NCI-H1092 treated with DMSO at 0.1 percent for 48 hours (cell line): ENCODE measurements at places on chromosomes 2 and 18.

DNA sequence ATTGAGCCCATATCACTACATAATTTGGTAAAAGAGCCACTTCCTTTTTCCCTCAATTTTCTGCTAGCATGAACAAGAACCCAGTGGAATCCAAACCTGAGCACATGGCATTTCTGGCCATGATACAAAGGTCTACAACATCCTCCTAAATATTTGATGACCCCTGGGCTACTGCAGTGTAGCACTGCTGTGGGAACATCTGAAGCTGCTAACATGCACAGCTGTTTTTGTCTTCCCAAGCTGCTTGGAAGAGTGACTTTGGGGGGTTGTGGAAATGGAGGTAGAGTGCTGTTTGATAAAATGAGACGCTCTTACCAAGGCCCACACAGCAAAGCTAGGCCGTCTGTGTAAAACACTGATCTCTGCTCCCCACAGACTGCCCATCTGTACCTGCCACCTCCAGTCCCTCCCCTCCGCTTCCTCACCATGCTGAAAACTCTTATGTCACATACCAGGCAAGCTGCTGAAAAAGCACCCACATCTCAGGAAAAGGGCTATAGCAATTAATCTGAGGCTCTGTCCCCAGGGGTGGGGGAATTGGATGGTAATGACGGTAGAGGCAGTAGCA is 197.2 kb upstream of the HNRNPA3 start:
- DNase-seq = no peak

GRCh38 chr2:240437861-240438809 is 2.7 kb downstream of the GPC1 start:
- DNase-seq = peak; percentile 11

GRCh38 chr18:37297106-37297505 is 268.5 kb downstream of the CELF4 start:
- DNase-seq = no peak

- no peak for DNase-seq
These were observed 130.7 kb upstream of the RNF152 start for GRCh38 chr18:62023536-62023935.

- no peak for DNase-seq
These were observed 10.2 kb downstream of the PROKR1 start for GRCh38 chr2:68653538-68653982.

DNA sequence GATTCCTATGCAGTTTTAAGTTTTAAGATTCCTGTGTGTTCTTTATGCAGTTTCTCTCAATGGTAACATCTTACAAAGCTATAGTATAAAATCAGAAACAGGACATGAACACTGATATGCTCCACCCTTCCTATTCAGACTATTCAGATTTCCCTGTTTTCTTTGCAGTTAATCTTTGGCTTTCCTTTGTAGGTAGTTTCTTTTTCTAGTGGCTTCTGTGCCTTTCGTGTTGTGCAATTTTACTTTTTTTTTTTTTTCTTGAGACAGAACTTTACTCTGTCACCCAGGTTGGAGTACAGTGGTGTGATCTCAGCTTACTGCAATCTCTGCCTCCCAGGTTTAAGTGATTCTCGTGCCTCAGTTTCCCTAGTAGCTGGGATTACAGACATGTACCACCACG is 94.9 kb upstream of the RNU4ATAC start:
- DNase-seq = no peak

- no peak for DNase-seq
These were observed 59.6 kb downstream of the CSRNP3 start for GRCh38 chr2:165529130-165529529.

DNA sequence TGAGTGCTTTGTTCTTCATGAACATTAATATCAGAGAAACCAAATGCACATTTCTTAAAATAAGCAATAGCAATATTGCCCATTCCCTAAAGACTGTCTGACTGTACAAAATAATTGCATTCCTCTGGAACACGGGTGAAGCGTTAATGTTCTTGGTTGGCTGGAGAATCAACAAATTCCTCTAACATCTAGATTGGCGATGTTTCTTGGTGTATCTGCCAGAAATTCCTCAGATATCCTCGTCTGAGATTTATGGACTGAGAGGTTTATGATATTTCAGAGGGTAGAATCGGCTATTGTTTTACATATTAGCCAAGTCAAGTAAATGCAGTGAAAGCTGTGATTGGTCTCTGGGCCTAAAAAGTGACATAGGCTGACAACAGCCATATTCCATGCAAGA is 27.1 kb upstream of the SPTBN1 start:
- DNase-seq = no peak

DNA sequence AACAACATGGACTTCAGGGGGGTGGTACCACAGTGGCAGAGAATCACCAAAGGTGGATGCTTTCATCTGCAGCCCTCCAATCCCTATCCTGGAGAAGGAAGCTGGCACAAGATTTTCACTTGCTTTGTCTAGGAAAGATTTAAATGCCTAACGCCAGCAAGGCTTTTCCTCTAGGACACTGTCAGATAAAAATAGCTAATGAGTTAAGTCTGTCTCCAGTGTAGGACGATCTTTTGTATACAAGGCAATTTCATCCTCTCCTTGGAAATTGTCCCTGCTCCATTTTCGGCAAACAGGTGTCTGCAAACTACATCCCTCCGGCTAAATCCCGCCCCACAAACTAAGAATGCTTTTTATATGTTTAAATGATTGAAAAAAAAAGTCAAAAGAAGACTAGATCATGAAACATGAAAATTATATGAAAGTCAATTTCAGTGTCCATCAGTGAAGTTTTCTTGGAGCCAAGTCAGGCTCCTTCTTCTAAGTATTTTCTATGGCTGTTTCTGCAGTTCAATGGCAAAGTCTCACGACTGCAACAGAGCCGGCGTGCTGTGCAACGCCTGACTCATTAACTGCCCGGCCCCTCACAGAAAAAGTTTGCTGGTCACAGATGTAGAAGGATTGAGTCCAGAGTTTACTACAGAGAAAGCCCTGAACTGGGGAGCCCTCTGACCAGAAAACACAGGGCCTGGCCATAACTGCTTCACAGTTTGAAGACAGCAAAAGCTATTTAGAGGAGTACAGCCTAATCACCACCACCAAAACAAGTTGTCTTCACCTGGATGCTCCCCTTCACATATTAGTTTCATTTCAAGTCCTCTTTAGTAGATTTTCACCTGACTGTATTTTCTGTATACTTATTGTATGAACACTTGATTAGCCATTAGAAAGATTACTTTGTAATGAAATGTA is 52.3 kb downstream of the PIEZO2 start:
- no peak for DNase-seq

GRCh38 chr2:54630858-54631497 is 92.5 kb upstream of the EML6 start:
- no peak for DNase-seq

DNA sequence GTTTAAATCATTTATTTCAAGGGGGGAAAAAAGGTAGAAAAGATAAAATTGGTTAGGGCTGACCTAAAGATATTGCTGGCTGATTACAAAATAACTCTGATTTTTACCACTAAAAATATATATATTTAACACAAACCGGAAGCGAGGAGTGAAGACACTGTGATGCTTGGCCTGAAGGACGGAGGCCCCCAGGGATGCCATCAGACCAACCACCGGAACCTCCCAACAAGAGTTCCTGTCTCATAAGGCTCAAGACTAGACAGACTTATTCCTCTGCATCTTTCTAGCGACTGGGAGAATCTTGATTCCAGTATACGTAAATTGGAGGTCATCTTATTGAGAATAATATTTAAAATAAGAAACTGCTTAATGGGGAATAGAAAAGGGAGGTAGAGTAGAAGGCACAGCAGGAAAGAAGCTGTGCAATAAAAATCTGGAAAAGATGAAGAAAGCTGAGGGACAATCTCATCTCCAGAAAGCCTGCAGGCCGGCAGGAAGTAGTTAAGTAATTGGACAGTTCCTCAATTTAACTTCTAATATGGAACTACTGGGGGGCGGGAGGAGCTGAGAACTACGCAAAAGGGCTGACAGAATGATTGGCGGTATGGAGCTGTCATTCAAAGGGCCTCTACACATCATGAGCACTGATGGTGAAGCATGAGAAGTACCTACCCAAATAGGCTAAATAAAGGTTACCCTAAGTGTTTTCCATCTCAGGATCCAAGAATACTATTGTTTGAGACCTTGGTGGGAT is 91.1 kb downstream of the DTNB start:
- DNase-seq = no peak

DNA sequence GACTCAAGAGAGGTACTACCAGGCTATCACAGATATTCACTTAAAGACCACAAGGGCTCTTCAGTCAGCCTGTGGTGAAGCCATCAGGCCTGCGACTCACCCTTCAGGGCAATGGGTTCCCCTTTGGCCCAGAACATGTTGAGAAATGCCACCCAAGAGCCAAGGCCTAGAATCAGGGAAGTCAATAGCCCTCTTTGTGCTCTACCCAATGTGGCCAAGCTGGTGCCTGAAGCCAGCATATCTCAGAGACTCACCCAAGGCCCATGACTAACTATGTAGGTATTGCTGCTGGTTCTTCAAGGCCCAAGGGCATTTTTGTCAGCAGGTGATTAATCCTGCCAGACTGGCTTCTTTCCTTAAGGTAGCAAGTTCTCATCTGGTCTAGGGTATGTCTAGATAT is 338.9 kb upstream of the SETBP1 start:
- DNase-seq = no peak

DNA sequence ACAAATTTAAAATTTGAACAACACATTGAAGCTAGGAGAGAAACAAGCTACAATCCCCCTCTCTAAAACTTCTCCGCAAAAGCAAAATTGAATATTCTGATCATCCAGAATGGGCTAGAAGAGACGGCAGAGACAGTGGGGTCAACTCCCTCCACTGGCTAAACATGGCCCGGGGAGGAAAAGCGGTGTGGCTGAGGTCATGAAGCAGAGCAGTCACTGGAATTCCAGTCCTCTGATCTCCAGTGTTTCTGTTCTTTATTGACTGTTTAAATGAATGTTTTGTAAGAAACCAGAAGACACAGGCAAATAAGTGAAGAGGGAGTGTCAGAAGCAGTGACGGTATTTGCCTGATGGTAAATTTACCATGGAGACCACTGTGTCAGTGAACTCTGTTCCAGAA is 116.2 kb downstream of the GAREM1 start:
- DNase-seq = no peak

DNA sequence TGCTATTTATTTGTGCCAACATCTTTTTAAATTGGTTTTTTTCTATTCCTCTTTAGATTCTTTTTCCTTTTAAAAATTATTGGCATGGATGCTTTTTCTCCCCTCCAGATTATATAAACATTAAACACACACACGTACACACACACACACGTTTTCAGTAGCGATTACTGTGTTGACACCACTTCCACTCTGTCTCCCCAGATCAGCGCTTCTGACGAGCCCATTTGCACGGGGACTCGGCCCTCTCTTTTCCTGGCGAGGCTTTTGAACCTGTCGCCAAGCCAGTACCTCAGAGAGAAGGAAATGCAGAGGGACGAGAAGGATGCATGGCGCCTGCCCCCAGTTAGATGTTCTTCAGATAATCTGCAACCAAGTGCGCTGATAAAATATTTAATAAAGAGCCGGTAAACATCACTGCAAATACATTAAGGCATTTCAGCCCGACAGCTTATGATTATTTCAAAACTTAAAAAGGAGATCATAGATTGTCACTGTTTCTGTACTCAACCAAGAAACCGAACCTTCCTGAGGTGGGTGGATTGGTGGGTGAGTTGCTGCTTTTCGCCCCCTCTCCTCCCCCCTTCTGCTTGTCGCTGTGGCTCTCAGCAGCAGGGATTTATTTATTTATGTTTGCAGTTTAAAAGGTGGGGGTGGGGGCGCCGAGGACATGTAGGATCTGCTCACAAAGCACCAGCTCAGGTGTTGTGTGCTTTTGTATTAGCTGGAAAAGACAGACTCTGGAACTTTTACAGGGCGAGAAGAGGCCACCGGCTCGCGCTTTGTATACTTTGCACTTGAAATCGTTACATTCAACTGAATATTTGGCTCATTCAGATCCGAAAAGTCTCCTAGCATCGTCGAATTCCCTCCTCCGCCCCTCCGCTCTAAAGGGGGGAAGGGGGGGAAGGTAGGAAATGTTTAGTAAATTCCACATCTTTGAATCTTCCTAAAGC is 787 bp upstream of the TBR1 start:
- peak; percentile 69 for DNase-seq

GRCh38 chr2:180892091-180892490 is 88.3 kb upstream of the UBE2E3 start:
- DNase-seq = no peak

- no peak for DNase-seq
These were observed 22.5 kb downstream of the STAT4 start for GRCh38 chr2:191128172-191128910.

DNA sequence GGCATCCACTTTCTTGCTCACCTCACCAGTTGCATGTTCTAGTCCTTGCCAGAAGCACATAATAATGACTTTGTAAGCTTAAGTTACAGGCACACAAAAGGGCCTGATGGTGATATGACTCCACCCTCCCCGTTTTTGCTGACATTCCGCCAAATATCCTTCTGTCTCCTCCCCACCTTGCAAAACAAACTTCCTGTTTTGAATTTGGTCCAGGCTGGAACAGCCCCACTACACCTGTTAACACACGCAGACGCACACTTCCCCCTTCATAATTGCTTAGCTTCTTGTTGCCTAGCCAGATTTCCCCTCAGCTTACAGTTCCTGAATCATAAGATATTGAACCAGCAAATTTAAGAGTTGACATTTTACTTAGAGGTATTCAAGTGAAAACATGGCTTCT is at the start of gene MGAT5:
TSS of gene MGAT5 (plus strand) at position 269 of the 400 bp plus-strand sequence. CDS start 332 bp downstream, outside the sequence.
- DNase-seq = peak; percentile 91

- no peak for DNase-seq
These were observed 105.3 kb upstream of the ANKRD30BL start for GRCh38 chr2:132267105-132267497.

DNA sequence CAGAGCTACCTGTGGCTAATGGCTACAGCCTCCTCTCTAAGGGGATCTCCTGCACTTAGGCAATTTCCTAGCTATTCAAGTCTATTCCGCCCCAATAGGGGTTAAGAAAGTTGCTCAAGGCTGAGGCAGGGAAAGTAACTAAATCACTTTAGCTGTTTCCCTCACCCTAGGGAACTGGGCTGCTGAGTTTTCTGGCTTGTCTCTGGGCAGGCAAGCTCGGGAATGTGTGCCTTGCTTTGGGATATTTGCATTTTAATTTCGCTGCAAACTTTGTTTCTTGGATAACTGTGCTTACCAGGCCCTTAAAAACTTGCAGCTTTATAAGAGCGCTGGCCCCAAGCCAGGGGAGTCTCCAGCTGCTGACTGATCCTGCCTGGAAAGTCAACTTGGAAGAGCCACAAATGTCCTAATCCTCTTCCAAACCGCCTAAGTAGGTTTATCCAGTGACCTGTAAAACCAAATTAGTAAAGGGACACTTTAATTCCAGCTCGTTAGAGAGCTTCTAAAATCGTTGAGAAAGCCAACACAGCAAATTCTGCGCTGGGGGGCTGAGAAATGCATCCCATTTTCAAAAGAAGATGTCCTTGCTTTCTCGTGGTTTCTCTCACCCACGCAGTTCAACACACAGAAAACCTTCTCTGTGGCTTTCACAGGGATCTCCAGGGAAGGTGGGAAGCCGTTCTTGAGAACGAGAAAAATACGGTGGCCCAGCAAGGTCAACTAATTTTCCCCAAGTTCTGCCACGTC is 59.5 kb upstream of the SP3 start:
- no peak for DNase-seq

DNA sequence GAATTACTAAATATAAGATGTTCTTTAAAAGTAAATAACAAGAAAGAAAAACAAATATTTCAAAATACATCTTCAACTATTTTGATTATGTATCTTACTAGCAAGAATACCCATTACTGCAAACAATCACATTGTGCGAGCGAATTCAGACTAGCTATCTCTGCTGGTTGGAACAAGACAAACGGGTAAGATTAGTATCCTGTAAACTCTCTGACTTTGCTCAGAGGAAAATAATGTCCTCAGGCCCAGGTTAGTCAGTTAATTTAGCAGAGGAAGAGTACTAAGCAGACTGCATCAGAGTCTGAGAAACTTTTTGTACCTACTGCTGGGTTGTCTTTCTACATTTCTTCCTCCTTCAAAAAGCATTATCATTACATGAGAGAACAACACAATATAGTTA is 50.4 kb upstream of the MCM6 start:
- DNase-seq = no peak
